Dorsolateral prefrontal cortex (tissue), 122 donors: ENCODE measurements at places on chromosomes 12 and 14. TPM values are rescaled to one million over a fixed set of nuclear protein-coding genes. Genes with fewer than 3 reads are reported as not detected.

GRCh38 chr14:95453713-95453980 lies 62.8 kb downstream of the SYNE3 start:
- DNase-seq = no peak

GRCh38 chr14:54890788-54891187 lies 11.8 kb downstream of the GCH1 start:
- DNase-seq = no peak

GRCh38 chr12:124698211-124698997 lies 131.0 kb upstream of the NCOR2 start:
- DNase-seq = no peak

- DNase-seq = no peak
Measured at GRCh38 chr12:128879898-128880764, 26.9 kb downstream of the GLT1D1 start.

DNA sequence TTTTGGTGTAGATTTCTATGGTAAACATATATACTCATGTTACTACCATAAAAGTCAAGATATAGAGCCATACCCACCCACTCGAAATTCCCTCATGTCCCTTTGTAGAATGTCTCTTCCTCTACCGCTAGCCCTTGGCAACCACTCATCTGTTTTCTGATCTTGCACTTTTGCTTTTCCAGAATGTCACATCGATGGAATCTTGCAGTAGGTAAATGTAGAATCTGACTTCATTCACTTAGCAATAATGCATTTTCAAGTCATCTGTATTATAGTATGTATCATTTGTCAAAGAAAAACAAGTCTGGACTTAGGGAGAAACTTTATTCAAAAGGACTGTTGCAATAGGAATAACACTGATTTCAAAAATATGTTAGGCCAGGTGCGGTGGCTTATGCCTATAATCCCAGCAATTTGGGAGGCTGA lies 19.3 kb upstream of the CLEC2D start:
- no peak for DNase-seq

- no peak for DNase-seq
Measured at GRCh38 chr14:86935241-86935885, 1057.6 kb downstream of the GALC start.

DNA sequence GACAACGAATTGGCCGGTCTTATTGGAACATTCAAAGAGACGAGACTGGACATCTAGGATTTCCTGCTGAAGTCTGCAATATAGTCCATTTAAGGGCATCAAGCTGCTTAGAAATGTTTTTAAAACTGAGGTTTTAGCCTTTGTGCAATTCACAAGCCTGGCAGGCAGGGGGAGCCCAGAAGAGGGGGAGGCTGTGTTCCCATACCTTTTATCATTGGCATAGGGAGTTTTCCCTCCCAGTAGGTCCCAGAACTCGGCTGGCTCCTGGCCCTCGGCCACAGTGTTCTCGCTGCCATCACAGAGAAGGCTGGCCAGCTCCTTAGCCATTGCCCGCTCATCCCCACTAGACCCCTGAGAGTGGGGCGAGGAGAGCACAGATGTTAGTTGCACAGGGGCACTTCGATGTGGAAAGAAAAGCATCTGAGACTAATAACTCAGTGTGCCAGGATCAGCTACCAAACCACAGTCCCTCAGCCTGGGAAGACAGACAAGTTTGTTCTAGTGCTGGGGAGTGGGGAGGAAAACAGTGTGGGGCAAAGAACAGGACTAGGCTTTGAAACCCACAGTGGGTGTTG lies 15.1 kb downstream of the AVIL start:
- no peak for DNase-seq

The TAS2R14 gene
- 9.5 TPM for total RNA-seq

The DEPDC4 gene
- 2.7 TPM for total RNA-seq

The GPD1 gene
- total RNA-seq = 6.1 TPM

The MYG1 gene
- 81.0 TPM for total RNA-seq
